ENCODE measurements at places on chromosomes 12 and 14.

GRCh38 chr12:110343736-110344555, 59.6 kb downstream of the ANAPC7 start:
- no peaks in the 10 kb centered on the region for H3K4me1 ChIP-seq
- H3K36me3 ChIP-seq: peaks cover 100% of the 10 kb centered on the region
- no peaks in the 10 kb centered on the region for H3K27me3 ChIP-seq
- DNase-seq: no peak

DNA sequence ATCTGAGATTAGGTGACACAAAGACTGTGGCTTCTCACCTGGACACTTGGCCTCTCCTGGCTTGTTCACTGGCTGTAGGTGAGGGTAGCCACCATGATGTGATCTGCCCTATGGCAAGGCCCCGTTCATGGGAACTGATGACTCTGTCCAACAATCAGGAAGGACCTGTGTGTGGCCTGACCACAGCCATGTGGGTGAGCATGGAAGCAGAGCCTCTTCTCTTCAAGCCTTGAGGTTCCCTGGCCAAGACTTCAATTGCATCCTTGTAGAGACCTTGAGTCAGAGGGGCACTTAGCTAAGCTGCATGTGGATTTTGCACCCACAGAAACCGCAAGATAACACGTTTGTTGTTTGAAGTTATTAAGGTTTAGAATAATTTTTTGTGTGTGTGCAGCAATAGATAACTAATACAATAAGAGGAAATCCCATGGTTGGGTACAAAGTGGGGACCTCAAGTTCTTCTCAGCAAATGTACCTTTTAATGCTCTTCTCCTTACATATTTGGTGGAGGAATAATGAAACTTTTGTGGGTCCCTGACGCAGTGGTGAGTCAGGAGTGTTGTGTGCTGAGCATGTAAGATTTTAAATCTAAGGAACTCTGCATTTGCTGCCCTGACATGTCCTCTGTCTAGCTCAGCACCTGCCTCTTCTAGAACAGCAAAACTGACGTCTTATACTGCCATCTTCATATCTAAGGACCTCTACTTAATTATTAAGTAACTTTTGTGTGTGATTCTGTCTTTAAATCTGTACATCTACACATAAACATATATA, 27.5 kb upstream of the PLEKHG7 start:
- no peak for DNase-seq
- no peaks in the 10 kb centered on the region for H3K36me3 ChIP-seq
- H3K4me3 ChIP-seq: no peak overlapping the region
- H3K27ac ChIP-seq: no peak overlapping the region
- no peaks in the 10 kb centered on the region for H3K4me1 ChIP-seq

DNA sequence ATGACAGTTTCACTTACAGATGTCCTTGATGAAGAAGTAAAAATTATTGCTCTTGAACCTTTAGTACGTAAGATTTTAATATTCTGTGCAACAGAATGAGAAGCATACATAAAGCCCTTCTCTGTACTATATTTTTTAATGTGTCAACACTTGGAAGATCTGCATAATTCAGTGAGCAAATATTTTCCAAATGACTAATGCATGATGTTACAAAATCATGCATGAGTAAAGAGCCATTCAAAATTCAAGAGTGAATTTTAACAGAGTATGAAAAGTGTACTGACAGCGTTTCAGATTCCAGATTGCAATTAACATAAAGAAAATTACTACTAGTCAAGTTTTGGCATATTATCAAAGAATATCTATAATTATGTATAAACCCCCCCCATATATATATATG, 101.4 kb upstream of the BBS10 start:
- no peaks in the 10 kb centered on the region for H3K4me1 ChIP-seq
- no peaks in the 10 kb centered on the region for H3K36me3 ChIP-seq
- no peak overlapping the region for H3K27ac ChIP-seq
- DNase-seq: no peak
- no peak overlapping the region for H3K4me3 ChIP-seq

DNA sequence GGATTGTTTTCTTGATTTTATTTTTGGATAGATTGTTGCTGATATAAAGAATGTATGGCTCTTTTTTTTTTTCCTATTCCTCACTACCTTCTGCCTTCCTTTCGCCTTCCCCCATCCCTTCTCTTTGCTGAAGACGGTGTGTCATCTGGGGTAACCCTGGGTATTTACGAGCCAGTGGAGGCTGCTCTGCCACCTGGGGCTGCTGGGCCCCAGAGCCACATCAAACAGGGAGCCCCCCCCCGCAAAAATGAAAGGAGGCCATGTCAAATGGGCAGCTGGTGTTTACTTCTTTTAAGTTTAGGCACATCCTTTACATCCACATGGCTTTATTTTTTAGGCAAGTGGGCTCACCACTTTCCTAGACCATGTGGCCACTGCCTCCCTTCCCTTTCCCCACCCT, 25.4 kb downstream of the CHST11 start:
- H3K4me1 ChIP-seq: no peaks in the 10 kb centered on the region
- H3K36me3 ChIP-seq: no peaks in the 10 kb centered on the region
- DNase-seq: no peak
- no peak overlapping the region for H3K27ac ChIP-seq
- no peaks in the 10 kb centered on the region for H3K27me3 ChIP-seq

GRCh38 chr12:79331870-79332269, 358.9 kb downstream of the PAWR start:
- no peaks in the 10 kb centered on the region for H3K4me1 ChIP-seq
- H3K36me3 ChIP-seq: no peaks in the 10 kb centered on the region
- H3K27ac ChIP-seq: no peak overlapping the region
- H3K4me3 ChIP-seq: no peak overlapping the region

GRCh38 chr14:85529803-85530574, at the start of gene FLRT2:
FLRT2 (plus strand) TSS chr14:85530144; CDS start chr14:85621515, 91,371 bp downstream.
- H3K4me3 ChIP-seq: peak within 1 kb of the TSS; percentile 82
- DNase-seq: peak; percentile 23
- no peak within 1 kb of the TSS for H3K27ac ChIP-seq
- H3K27me3 ChIP-seq: peaks cover 57% of the 10 kb centered on the region
- H3K4me1 ChIP-seq: no peaks in the 10 kb centered on the region

DNA sequence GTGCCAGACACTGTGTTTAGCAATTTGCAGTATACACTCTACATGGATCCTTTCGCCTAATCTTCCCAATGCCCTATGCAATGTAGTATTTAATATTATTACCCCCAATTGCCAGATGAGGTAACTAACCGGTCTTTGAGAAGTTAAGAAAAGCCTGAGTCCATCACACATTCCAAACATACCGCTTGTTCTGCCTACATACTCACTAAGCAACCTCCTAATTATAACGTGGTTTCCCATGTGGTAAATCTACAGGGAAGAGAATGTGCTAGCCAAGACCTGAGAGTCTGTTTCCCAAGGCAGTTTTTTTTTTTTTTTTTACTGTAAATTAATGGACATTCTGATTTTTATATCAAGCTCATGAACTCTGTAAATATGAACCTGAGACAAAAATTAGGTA, 37.2 kb downstream of the ATP2B1 start:
- no peak overlapping the region for H3K4me3 ChIP-seq
- no peak for DNase-seq
- no peaks in the 10 kb centered on the region for H3K36me3 ChIP-seq
- no peak overlapping the region for H3K27ac ChIP-seq

- DNase-seq: no peak
- no peaks in the 10 kb centered on the region for H3K27me3 ChIP-seq
- no peak overlapping the region for H3K4me3 ChIP-seq
Measured at GRCh38 chr14:103196716-103197115, 73.5 kb downstream of the TNFAIP2 start.

- peaks cover 5% of the 10 kb centered on the region for H3K4me1 ChIP-seq
- H3K27ac ChIP-seq: no peak overlapping the region
- H3K4me3 ChIP-seq: no peak overlapping the region
- DNase-seq: no peak
- no peaks in the 10 kb centered on the region for H3K36me3 ChIP-seq
- no peaks in the 10 kb centered on the region for H3K27me3 ChIP-seq
Measured at GRCh38 chr12:96206936-96207662, 12.9 kb downstream of the ELK3 start.

DNA sequence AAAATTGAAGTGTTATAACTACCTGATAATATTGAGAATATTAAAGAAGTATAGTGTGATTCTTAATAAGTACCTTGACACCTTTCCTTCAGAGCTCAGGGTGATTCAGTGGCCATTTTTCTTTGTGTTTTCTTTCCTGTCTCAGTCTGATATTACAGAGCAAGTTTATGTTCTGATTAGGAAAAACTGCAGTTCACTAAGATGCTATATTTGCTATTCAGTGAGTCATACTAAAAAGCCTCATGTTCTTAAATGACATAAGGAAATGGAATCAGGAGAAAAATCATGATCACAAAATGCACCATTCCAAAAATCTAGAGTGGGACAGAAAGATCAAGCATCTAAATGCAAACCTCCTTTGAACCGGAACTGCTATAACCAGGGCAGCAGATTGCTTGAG, 390.6 kb upstream of the ATP2B1 start:
- DNase-seq: no peak
- peaks cover 3% of the 10 kb centered on the region for H3K4me1 ChIP-seq
- no peak overlapping the region for H3K4me3 ChIP-seq
- no peaks in the 10 kb centered on the region for H3K36me3 ChIP-seq
- no peak overlapping the region for H3K27ac ChIP-seq

- H3K4me3 ChIP-seq: no peak overlapping the region
- no peaks in the 10 kb centered on the region for H3K4me1 ChIP-seq
- H3K27ac ChIP-seq: no peak overlapping the region
- DNase-seq: no peak
Measured at GRCh38 chr12:132227782-132228475, 83.7 kb downstream of the NOC4L start.

DNA sequence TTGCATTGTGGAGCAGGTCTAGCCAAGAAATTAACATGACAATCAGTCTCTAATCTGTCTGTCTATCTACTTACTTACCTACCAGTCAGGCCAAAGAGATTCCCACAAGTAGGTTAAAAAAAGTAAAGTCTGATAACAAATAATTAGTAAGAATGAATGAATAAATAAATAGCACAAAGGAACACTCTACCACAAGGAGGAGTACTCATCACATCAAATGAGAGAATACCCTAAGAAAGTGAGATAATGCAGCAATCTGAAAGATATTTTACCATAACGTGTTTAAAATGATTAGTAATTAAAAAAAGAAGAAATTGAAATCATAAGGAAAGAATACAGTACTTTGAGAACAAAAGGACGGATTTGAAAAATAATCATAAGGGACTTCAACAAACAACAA, 187.2 kb downstream of the SYNE2 start:
- H3K27ac ChIP-seq: no peak overlapping the region
- peaks cover 2% of the 10 kb centered on the region for H3K4me1 ChIP-seq
- peaks cover 68% of the 10 kb centered on the region for H3K36me3 ChIP-seq
- H3K4me3 ChIP-seq: no peak overlapping the region
- no peaks in the 10 kb centered on the region for H3K27me3 ChIP-seq
- no peak for DNase-seq

GRCh38 chr12:113066813-113067400, 10.4 kb downstream of the DTX1 start:
- DNase-seq: no peak
- H3K4me3 ChIP-seq: no peak overlapping the region
- H3K27ac ChIP-seq: no peak overlapping the region

GRCh38 chr14:81120501-81120900, 100.3 kb downstream of the GTF2A1 start:
- H3K36me3 ChIP-seq: no peaks in the 10 kb centered on the region
- no peak overlapping the region for H3K27ac ChIP-seq
- DNase-seq: no peak
